ENCODE measurements at places on chromosomes 5 and 9.

GRCh38 chr5:154509784-154510555 lies 31.9 kb upstream of the HAND1 start:
- DNase-seq = no peak

- no peak for DNase-seq
Observed at GRCh38 chr5:111478266-111478665, 34.1 kb downstream of the STARD4 start.

GRCh38 chr9:116204252-116204882 lies 50.8 kb downstream of the PAPPA start:
- DNase-seq = no peak

DNA sequence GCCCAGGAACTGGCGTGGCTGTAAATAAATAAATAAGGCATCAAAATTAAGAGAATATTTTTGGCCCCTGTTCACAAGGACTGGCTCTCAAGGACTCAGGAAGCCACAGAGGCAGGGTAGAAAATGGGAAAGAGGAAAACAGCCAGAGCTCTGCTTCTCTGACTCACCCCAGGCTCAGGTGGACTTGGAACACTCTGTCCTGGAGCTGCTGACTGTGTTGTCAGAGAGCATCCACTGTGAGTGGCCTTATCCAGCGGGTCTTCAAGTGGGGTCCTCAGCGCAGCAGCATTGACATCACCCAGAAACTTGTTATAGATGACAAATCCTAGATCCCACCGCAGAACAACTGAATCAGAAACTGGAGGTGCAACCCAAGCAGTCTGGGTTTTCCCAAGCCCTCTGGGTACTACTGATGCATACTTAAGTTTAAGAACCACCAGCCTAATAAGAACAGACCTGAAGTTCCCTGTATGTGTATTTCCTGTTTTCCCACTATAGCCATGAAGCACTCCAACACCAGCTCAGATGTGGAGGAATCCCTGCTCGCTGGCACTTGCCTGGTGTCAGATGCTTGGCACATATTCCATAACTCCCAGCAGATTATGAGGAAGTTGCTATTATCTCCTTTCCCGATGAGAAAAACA lies 20.5 kb downstream of the ADRA1B start:
- no peak for DNase-seq

- no peak for DNase-seq
Observed at GRCh38 chr5:119255571-119256356, 100.1 kb upstream of the TNFAIP8 start.

GRCh38 chr5:125298746-125299379 lies 552.4 kb upstream of the ZNF608 start:
- DNase-seq = no peak

DNA sequence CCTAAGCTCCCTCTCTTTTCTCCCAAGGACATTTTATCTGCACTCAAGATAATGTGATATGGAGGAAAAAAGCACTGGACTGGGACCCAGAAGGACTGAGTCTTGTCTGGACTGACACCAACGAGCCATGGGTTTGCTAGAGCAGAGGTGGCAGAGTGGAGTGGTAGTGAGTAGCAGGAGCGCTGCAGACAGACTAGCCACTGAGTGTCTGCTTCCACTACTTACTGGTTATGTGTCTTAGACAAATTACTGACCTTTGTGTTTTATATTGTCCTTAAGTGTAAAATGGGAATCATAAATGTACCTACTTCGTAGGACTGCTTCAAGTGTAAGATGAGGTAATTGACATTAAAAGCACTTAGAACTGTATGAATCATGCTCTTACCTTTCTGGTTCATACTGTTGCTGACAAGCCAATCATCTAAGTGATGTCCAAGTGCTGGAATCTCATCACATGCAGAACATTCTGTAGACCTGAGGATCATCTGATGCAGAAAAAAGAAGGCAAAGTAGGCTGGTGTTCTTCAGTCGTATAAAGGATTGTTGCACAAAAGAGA lies 12.5 kb upstream of the PRLR start:
- DNase-seq = no peak

DNA sequence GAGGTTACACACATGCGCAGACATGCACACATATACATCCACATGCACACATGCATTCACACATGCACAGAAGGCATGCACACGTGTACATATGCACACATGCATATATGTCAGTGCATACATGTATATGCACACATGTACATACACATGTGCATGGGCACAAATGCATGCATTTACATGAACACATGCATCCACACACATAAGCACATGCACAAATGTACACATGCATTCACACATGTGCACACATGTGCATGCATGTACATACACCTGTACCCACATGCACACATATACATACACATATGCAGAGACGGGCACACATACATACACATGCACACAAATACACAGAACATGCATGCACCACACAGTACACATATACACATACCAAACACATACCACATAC lies 97.7 kb downstream of the SYK start:
- no peak for DNase-seq

DNA sequence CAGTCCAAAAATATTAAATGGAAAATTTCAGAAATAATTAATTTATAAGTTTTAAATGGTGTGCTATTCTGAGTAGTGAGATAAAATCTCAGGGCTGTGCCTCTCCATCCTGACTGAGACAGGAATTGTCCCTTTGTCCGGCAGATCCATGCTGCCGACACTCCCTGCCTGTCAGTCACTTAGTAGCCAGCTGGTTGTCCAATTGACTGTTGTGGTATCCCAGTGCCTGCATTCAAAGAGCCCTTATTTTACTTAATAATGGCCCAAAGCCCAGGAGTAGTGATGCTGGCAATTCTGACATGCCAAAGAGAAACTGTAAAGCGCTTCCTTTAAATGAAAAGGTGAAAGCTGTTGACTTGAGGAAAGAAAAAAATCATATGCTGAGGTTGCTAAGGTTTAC lies 157.5 kb downstream of the ENC1 start:
- no peak for DNase-seq

- no peak for DNase-seq
Observed at GRCh38 chr5:133938039-133938821, 30.2 kb downstream of the C5orf15 start.

DNA sequence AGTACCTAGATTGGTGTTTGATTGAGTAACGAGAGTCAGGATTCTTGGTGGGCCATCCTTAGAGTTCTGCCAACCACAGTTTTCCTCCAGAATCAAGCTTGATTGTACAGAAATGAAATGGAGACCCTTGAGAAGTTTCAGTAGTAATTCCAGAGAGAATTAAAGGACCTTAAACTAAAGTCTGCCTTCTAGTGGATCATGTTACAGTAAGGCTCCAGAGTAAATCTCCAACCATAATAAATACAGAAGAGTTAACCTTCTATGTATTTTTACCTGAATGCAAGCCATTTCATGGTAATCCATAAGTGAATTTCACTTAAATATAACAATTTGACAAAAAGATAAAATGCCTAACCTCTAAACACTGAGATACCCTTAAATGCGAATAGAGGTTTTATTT lies 53.0 kb upstream of the CNTLN start:
- DNase-seq = no peak

DNA sequence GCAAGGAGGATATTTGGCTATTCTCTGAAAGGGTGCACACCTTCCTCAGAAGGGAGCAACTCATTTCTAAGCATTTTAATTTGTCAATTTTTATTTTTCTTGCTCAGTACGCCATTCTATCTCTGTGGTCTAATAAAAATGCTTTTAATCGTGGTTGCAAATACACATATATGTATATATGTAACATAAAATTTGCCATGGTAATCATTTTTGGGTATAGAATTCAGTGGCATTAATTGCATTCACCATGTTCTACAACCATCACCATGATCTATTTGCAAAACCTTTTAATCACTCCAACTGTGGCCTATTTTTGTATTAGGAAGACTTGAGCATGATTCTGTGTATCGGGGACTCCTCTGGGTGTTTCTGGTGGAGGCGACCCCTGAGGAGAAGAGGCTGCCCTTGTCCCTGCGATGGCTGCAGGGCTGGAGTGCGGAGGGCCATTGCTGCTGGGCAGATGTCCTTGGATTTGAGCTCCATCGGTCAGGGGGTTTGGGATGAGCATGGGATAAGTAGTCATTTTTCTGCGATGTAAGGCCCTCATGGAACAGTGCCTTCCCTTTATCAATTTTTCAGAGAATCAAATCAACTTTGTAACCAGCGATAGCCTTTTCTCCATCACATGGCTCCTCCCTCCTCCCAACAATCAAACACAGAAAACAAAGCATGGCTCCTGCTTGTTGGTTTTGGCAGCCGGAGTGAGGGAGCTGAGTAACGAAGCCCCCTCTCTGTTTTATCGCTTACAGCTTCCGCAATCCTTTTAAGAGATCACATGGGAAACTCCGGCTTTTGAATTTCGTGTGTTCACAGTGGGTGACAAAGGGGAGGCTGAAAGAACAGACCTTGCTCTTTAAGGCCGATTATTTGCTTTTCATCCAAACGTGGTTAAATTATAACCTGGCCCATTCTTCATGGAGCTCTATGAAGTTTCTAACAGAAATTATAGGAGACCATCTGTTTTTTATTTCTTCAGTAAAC lies 187.3 kb downstream of the TENT4A start:
- no peak for DNase-seq

DNA sequence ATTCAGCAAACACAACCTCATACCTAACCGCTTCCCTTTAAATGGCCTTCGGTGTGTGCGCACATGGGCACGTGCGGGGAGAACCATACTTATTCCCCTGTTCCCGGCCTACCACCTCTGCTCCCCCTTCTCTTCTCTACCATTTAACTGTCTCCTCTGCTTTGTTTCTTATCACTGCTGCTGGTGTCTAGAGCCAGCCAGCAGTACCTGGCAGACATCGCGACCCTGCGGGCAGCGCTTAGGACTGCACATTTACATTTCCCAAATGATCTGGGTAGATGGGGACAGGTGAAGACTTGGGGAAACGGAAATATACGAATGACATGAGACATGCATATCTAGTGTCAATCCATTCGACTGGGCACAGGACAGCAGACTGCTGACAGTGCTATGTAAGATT lies 56.6 kb downstream of the PSMB7 start:
- DNase-seq = no peak

DNA sequence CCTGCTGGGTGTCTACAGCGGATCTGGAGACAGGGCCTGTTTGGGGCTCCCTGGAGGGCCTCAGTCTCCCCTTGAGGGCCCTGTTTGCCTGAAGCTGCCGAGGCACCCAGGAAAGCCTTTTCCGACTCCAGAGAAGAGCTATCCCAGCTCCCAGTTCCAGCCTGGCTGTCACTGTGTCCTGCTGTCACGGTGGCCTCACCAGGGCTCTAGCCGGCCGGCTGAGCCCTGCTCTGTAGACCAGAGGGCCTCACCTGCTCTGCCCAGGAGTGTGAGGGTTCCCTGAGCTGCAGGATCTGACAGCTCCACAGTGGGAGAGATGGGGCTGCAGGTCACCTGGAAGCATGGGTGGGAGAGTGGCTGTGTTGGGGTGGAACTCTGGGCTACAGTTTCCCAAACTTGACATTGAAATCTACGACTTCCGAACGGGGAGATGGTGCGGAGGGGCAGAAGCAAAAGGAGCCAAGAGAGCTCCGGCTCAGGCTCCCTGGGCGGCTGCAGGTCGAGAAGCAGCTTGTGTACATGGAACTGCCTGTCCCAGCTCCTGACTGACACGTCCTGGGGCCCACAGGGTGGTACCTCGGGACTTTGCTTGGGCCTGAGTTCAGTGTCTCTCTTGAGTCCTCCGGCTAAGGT lies 94.9 kb downstream of the CACNA1B start:
- no peak for DNase-seq

- DNase-seq = no peak
Observed at GRCh38 chr5:159805021-159805420, 111.3 kb upstream of the ADRA1B start.

- peak; percentile 66 for DNase-seq
Observed at GRCh38 chr9:116549061-116549664, 137.9 kb upstream of the TRIM32 start.

DNA sequence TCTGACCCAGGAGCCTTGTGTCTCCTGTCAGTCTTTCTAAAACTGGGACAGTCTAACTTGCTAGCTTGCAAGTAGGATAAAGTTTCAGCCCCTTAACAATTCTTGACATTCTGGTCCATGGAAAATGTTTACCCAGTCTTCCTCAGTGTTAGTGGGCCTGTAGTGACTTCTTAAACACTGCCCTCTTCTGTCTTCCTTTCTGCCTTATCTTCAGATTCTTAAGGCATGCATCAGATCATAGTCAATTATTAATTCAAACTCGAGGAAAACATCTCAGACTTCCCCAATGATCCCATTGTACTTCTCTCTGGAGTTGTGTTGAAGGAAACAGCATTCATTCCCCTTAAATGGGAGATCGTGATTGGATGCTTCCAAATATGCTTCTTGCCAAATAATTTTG lies 1199.8 kb downstream of the DTWD2 start:
- DNase-seq = no peak

DNA sequence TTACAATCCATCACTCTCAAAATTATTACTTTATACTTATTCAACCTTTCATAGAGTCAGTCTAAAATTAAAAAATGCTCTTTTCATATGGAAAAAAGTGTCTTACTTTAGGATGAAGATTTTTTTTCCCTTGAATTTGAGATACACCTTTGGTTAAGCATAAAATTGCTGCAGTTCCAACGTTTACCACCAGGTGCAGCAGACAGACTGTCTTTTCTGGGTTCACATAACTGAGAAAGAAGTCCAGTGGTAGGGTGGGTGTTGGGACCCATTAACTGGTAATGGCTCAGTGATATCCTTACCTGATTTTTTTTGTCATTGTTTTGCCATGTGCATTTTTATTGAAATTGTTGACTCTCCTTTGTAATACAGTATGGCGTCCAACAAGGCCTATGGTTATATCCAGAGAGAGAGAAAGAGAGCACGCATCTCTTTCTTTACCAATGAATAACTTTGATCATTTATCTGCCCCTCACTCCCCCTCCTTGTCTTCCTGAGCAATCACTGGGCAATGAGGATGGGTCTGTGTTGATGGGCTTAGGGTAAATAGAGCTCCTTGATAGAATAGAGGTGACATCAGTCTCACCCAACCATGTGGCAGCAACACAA lies 98.4 kb downstream of the FBXL7 start:
- DNase-seq = no peak

DNA sequence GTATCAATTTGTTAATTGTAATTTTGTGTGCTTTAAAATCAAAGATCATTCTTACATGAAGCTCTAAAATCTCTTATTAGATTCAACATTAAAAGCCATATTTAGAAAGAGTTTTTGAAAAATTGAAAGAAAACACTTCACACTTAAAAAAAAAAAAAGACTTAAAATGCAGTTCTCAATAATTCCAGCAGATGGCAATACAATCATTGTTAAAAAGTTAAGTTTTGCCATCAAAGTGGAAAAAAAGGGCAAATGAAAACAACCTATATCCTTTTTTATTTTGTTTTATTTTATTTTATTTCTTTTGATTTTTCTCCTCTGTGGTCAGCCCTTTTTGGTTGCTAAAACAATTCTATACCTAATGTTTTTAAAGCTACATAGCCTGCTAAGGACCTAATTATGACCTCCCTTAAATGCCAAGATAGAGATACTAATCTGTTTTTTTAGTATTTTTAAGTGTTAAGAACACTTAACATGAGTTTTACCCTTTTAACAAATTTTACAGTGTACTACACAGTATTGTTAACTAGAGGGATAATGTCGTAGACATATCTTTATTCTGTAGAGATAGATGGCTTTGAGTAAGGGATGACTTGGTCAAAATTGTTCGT lies 154.2 kb upstream of the DAB2 start:
- DNase-seq = no peak

GRCh38 chr9:107755246-107755645 lies 265.7 kb upstream of the KLF4 start:
- peak; percentile 86 for DNase-seq

GRCh38 chr9:98888801-98889421 lies 54.8 kb upstream of the COL15A1 start:
- no peak for DNase-seq

GRCh38 chr9:114216081-114216480 lies 60.7 kb downstream of the COL27A1 start:
- peak; percentile 48 for DNase-seq

- DNase-seq = no peak
Observed at GRCh38 chr5:132425009-132425937, 55.8 kb downstream of the SLC22A5 start.

All from HFF-Myc (cell line).